ENCODE measurements at places on chromosomes 2 and 18. TPM values are rescaled to one million over a fixed set of nuclear protein-coding genes. Genes with fewer than 3 reads are reported as not detected.

MSGN1 gene
- polyA plus RNA-seq: not detected

ZFAND2B gene
- polyA plus RNA-seq: 46.4 TPM

TCF23 gene
- polyA plus RNA-seq: 0.14 TPM

DES gene
- polyA plus RNA-seq: 8.8 TPM

SMAD2 gene
- polyA plus RNA-seq: 62.7 TPM
